AG09309 (cell line): ENCODE measurements at places on chromosomes 2 and 18.
A peak's percentile ranks its signal among the peaks of the same experiment; 100 is the strongest.

GRCh38 chr2:12816379-12817306 lies 99.9 kb downstream of the TRIB2 start:
- DNase-seq = no peak

GRCh38 chr2:58919316-58919715 lies 678.2 kb upstream of the FANCL start:
- no peak for DNase-seq

DNA sequence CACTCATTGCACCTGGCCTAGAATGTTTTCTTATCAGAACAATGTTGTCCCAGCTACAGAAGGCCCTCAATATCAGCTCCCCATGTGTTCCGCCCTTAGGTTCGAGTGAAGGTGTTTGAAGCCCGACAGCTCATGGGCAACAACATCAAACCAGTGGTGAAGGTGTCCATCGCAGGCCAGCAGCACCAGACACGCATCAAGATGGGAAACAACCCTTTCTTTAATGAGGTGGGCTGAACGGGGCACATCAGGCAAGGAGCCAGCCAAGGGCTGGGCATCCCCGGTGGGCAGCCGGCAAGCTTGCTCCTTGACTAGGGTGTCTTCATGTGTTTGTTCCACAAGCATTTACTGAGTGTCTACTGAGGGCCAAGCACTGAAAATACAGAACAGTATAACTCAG lies 9.2 kb downstream of the FER1L5 start:
- no peak for DNase-seq

DNA sequence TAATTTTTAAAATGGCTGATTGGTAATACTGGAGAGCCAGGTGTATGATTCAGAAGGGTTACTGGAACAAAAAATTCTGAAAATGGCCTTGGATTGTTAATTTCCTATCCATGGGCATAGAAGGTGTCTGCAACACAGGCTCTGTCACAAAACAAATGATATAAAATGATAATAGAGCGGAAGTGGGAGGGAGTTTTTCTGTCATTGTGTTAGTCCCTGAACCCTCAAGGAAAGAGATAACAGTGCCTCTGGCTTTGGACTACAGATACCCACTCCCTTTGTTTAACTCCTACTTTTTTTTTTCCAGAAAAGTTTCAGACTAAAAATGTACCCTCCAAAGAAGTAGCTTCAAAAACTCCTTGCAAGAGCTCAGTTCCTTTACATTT lies 28.0 kb upstream of the YES1 start:
- no peak for DNase-seq

- no peak for DNase-seq
Observed at GRCh38 chr2:19131871-19132270, 226.6 kb downstream of the OSR1 start.

- no peak for DNase-seq
Observed at GRCh38 chr2:35858216-35858615, 497.4 kb upstream of the CRIM1 start.

- no peak for DNase-seq
Observed at GRCh38 chr2:190636361-190636760, 12.5 kb upstream of the NAB1 start.

- no peak for DNase-seq
Observed at GRCh38 chr2:215105607-215106354, 32.6 kb downstream of the ABCA12 start.

GRCh38 chr2:136014411-136014810 lies 29.0 kb upstream of the DARS1 start:
- no peak for DNase-seq

GRCh38 chr18:62037012-62037742 lies 144.4 kb upstream of the RNF152 start:
- DNase-seq = no peak

- DNase-seq = no peak
Observed at GRCh38 chr18:47250391-47251046, 941 bp downstream of the SKOR2 start.

GRCh38 chr18:3332376-3332775 lies 70.4 kb downstream of the MYL12B start:
- no peak for DNase-seq

DNA sequence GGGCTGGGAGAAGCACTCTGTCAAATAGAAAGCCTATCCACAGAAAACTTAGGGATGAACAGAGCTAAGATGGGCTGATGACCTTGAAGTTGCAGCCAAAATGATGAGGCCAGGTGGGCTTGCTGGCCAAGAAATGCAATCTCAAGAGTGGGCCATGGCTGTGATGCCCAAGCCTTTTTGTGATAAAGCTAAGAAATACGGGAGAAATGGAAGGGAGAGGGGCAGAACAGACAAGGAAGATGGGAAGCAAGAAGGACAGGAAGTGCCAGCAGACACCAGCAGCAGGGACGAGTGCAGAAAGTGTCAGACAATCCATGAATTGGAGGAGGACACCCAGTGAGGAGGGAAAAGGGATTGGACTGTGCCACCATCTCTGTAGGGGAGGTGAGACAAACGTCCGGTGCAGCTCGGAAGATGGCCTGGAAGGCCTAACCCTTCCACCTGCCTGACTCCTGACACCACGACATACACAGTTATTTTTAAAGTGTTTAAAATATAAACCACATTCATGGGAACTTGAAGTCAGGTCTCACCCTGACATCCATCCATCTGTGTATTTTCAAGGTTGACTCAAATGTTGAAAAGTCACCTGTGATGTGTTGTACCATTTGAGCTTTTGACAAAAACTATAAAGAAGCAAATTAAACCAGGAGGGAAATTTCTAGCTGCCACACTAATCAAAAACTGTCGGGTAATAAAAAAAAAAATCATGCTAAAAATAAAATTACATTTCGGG lies 105.5 kb downstream of the BCL2 start:
- no peak for DNase-seq

GRCh38 chr18:50080932-50081560 lies 113.9 kb downstream of the MYO5B start:
- no peak for DNase-seq

DNA sequence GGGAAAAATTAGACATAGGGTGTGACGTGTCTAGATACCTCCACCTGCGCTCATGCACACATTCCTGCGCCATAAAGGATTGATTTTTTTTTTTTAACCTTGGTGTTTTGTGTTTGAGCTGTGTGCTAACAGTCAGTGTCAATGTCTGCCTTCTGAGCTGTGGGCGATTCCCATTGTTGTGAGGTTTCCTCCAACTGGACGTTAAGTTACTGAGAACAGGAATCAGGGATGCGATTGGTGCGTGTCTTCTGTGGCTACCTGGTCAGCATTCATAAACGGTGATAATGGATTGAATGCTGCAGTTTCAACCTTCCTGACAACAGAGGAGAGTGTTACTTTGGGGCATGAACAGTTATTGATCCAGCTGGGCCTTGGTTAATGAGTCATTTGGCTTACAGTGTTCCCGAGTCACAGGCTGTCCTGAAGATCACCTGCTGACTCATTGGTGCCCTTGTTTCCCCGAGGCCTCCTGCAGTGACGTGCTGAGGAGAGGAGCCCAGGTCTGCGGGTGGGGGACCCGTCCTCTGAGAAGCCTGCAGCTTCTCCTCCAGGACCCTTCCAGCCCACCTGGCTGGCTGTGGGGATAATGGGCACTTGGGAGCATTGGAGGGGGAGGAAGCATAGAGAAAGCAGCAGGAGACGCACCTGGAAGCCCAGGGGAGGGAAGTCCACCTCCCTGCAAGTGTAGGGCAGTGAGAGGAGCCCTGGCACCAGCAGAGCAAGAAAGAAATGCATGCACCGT lies 25.8 kb upstream of the CABYR start:
- no peak for DNase-seq

GRCh38 chr18:58792086-58792485 lies 72.6 kb upstream of the ZNF532 start:
- no peak for DNase-seq

GRCh38 chr18:9101730-9102507 lies 580 bp upstream of the NDUFV2 start:
- peak; percentile 23 for DNase-seq

DNA sequence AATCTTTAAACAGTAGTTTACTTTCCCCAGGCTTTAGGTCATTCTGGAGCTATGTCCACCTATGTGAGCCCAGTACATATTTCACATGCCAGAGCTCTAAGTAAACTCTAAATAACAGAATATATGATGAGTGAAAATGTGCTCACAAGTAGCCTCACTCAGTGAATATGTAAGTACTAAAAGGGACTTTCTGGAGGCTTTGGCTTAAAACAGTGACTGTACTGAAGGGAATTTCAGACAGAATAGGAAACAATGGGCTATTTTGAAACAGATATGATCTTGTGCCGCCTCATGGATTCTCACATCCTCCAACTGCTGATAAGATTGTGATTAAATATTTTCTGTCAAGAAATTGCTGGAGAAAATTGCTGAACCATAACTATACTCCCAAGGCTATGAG lies 747.9 kb downstream of the SOCS6 start:
- DNase-seq = no peak

GRCh38 chr2:74887445-74887951 lies 53.6 kb downstream of the HK2 start:
- peak; percentile 88 for DNase-seq
